ENCODE measurements at places on chromosomes 4 and X.

- H3K4me3 ChIP-seq: no peak overlapping the region
- no peaks in the 10 kb centered on the region for H3K27me3 ChIP-seq
- H3K27ac ChIP-seq: no peak overlapping the region
- no peak for DNase-seq
Observed at GRCh38 chr4:182085051-182085480, 158.1 kb upstream of the TENM3 start.

GRCh38 chr4:101019941-101020401 is 327.4 kb downstream of the PPP3CA start:
- H3K4me1 ChIP-seq: peaks cover 62% of the 10 kb centered on the region
- peak overlapping the region; percentile 95 for H3K27ac ChIP-seq
- peaks cover 23% of the 10 kb centered on the region for H3K36me3 ChIP-seq
- no peaks in the 10 kb centered on the region for H3K27me3 ChIP-seq
- peak; percentile 40 for DNase-seq

DNA sequence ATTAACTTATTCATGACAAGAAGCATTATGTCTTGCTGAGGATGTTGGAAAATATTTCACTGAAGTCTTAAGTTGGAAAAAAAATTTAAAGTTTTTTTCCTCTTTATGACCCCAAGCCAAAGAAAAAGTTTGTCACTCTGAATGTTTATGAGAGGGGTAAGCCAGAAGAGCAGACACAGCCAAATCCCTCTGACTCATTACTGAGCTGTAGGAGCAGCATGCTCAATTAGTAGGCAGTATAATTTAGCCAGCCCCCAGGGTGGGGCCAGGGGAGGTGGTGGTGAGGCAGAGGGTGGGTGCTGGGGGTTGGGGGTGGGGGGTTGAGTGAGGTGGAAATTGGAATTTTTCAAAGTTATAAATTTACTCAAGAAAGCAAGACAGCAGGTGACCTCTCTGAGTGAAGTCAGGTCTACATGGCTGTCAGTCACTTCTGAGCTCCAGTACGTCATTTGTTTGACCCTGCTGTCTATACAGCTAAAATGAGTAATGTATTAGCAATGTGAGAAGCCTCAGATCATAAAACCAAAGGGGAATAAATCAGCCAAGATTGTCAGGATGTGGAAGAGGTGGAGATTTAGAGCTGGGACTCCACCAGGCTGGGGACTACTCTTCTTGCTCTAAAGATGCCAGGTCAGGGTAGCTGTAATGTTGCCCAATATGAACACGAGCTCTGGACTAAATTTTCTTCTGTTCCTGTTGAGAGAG is 98.8 kb upstream of the NDP start:
- H3K36me3 ChIP-seq: no peaks in the 10 kb centered on the region
- DNase-seq: no peak
- no peaks in the 10 kb centered on the region for H3K27me3 ChIP-seq
- peaks cover 1% of the 10 kb centered on the region for H3K4me1 ChIP-seq

GRCh38 chrX:140764401-140764919 is 54.9 kb downstream of the LINC00632 start:
- peak overlapping the region; percentile 54 for H3K4me3 ChIP-seq
- H3K36me3 ChIP-seq: no peaks in the 10 kb centered on the region
- no peak overlapping the region for H3K27ac ChIP-seq
- peaks cover 15% of the 10 kb centered on the region for H3K27me3 ChIP-seq
- peak; percentile 3 for DNase-seq

- no peaks in the 10 kb centered on the region for H3K36me3 ChIP-seq
- no peak overlapping the region for H3K4me3 ChIP-seq
- peaks cover 15% of the 10 kb centered on the region for H3K27me3 ChIP-seq
Observed at GRCh38 chrX:149819371-149819770, 37.6 kb downstream of the MAGEA9 start.

- no peaks in the 10 kb centered on the region for H3K4me1 ChIP-seq
- no peak for DNase-seq
Observed at GRCh38 chr4:122300776-122301175, 78.0 kb upstream of the ADAD1 start.

DNA sequence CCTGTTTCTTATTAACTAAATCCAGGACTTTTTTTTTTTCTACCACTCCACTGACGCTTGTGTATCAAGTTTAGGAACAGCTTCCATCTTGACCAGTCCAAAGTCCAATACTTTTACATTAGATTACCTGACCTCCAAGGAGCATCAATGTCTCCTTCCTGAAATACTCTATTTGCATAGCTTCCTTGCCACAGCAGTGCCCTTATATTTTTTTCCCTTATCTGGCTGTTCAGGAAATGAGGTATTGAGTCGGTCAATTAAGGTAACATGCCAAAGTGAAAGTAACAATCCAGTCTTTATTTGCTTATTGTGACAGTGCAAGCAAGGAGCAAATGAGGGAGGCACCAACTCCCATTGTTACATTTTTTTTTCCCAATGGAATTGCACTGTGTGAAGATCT is 730.8 kb upstream of the NDST4 start:
- H3K27me3 ChIP-seq: no peaks in the 10 kb centered on the region
- no peak overlapping the region for H3K4me3 ChIP-seq
- no peak overlapping the region for H3K27ac ChIP-seq
- no peak for DNase-seq
- no peaks in the 10 kb centered on the region for H3K36me3 ChIP-seq

DNA sequence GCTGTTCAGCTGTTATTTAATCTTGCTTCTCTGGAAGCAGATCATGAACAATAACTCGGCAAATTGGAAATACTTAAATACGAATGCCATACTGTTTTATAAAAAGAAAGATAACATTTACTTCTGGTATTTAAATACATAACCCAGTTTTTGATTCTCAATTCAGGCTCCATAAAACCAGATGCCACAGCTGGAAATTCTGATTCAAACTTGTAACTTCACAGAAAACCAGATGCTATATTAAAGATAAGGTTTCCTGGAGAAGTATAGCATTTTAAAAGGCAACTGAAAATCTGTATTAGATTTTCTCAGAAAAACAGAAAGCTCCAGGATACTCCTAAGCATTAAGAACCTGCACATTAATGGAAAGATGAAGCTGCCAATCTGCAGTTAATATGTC is 40.2 kb downstream of the STX18 start:
- H3K36me3 ChIP-seq: no peaks in the 10 kb centered on the region
- peaks cover 9% of the 10 kb centered on the region for H3K4me1 ChIP-seq
- no peak overlapping the region for H3K4me3 ChIP-seq
- DNase-seq: no peak
- no peaks in the 10 kb centered on the region for H3K27me3 ChIP-seq
- no peak overlapping the region for H3K27ac ChIP-seq

DNA sequence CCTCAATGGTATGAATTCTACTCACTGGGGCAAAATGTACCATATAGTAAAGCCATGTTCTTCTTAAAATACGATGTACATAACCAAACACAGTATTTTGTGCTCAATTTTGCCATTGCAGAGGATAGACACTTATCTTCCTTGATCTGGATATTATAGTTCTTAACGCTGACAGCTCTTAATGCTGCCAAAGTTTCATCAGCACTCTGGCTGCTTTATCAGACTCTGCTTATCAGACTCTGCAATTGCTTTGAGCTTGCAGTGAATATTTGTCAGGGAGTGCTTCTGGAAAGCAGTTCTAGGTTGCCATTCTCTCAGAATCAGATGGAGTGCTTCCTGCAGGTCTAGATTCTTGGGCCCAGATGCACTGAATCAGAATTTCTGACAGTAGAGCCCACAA is 863.1 kb downstream of the CCSER1 start:
- no peaks in the 10 kb centered on the region for H3K36me3 ChIP-seq
- no peaks in the 10 kb centered on the region for H3K27me3 ChIP-seq
- H3K27ac ChIP-seq: no peak overlapping the region
- no peak overlapping the region for H3K4me3 ChIP-seq
- no peaks in the 10 kb centered on the region for H3K4me1 ChIP-seq

- H3K36me3 ChIP-seq: no peaks in the 10 kb centered on the region
- no peak overlapping the region for H3K4me3 ChIP-seq
Observed at GRCh38 chr4:81620442-81620841, 148.7 kb upstream of the RASGEF1B start.

DNA sequence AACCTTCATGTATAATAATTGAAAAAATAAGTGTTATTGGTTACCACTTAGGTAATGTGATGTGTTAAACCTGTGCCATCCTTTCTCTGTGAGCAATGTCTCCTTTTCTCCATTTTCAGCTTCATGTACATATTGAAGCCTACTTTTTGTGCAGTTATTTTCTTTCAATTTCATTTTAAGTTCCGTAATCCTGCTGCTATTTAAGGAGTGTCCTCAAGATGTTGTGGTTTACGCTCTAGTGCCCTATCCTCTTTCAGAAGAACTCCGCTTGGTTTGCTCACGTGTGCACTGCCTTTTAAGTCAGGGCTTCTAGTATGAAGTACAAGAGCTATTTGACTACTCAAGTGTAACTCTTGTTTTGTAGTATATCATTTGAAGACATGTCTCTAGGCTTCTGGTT is 2253.2 kb upstream of the TENM3 start:
- H3K4me3 ChIP-seq: no peak overlapping the region
- H3K36me3 ChIP-seq: no peaks in the 10 kb centered on the region
- H3K27ac ChIP-seq: no peak overlapping the region
- no peaks in the 10 kb centered on the region for H3K27me3 ChIP-seq
- no peak for DNase-seq
- H3K4me1 ChIP-seq: no peaks in the 10 kb centered on the region

- DNase-seq: no peak
- H3K4me1 ChIP-seq: no peaks in the 10 kb centered on the region
- H3K36me3 ChIP-seq: no peaks in the 10 kb centered on the region
- H3K27ac ChIP-seq: no peak overlapping the region
Observed at GRCh38 chr4:1600211-1600780, 83.8 kb downstream of the FAM53A start.

GRCh38 chrX:65035446-65035770 is 59.2 kb upstream of the ZC4H2 start:
- H3K4me3 ChIP-seq: peak overlapping the region; percentile 94
- no peak for DNase-seq
- no peaks in the 10 kb centered on the region for H3K27me3 ChIP-seq
- peak overlapping the region; percentile 93 for H3K27ac ChIP-seq
- H3K36me3 ChIP-seq: no peaks in the 10 kb centered on the region

DNA sequence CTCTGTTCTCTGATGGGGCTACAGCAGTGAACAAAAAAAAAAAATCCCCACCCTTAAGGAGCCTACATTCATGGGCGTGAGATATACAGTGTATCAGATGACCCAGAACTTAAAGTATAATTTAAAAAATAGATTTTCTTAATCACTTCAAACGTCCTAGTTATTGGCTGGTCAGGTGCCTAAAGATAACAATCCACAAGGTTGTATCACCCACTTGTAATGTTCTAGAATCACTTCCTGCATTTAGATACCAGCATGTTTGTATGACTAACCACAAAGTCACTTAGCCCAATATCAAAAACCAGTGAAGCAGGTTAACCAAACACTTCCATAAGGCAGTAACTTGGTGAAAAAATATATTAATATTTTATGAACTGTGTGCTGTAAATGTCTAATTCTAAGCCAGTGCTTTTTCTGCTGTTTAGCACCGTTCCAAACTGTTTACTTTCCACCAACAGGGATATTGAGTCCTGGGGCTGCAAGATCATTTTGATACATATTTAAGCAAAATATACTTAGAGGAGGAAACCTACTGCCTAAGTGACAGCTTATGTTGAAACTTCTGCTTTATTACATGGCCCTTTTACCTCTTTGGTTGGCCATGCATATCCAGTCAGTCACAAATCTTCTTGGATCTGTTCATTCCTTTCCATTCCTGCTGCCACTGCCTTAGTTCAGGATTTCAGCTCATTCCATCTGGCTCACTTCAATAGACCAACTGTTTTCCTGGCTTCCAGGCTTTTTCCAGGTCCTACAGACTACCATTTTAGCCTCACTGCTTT is 43.3 kb downstream of the CD40LG start:
- H3K4me1 ChIP-seq: peaks cover 63% of the 10 kb centered on the region
- DNase-seq: no peak
- no peaks in the 10 kb centered on the region for H3K27me3 ChIP-seq
- peak overlapping the region; percentile 67 for H3K4me3 ChIP-seq

GRCh38 chr4:84691170-84691691 is 108.3 kb downstream of the CDS1 start:
- no peak for DNase-seq
- no peak overlapping the region for H3K4me3 ChIP-seq
- no peaks in the 10 kb centered on the region for H3K4me1 ChIP-seq
- H3K27me3 ChIP-seq: no peaks in the 10 kb centered on the region
- no peak overlapping the region for H3K27ac ChIP-seq

DNA sequence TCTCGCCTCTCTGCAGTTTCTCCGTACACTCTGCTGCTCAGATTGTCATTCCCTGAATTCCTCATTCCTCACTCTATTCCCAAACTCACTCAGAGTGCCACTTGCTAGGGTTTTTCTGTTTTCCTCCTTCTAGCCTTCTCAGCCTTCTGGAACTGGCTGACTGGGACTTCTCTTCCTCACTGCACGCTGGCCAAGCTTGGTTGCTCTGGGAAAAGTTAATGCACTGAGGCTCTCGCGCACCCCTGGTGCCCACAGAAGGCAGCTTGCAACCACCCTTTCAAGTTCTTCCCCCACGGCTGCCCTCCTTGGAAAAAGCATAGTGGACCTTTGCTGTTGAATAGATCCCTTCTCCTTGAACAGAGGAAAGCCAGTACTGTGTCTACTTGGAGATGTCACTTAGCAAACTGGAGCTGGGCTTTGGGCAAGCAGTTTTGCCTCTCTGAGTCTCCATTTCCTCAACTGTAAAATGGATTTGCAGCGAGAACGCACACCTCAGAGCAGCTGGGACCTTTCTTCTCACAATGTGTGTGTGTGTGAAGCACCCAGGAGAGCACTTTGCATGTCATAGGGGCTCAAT is 6.0 kb upstream of the CCKAR start:
- H3K4me1 ChIP-seq: no peaks in the 10 kb centered on the region
- H3K4me3 ChIP-seq: no peak overlapping the region
- no peaks in the 10 kb centered on the region for H3K27me3 ChIP-seq
- DNase-seq: no peak
- H3K36me3 ChIP-seq: no peaks in the 10 kb centered on the region

- DNase-seq: no peak
- H3K27me3 ChIP-seq: no peaks in the 10 kb centered on the region
- H3K27ac ChIP-seq: no peak overlapping the region
- peaks cover 42% of the 10 kb centered on the region for H3K36me3 ChIP-seq
- no peak overlapping the region for H3K4me3 ChIP-seq
Observed at GRCh38 chr4:36165631-36166005, 78.7 kb downstream of the ARAP2 start.

DNA sequence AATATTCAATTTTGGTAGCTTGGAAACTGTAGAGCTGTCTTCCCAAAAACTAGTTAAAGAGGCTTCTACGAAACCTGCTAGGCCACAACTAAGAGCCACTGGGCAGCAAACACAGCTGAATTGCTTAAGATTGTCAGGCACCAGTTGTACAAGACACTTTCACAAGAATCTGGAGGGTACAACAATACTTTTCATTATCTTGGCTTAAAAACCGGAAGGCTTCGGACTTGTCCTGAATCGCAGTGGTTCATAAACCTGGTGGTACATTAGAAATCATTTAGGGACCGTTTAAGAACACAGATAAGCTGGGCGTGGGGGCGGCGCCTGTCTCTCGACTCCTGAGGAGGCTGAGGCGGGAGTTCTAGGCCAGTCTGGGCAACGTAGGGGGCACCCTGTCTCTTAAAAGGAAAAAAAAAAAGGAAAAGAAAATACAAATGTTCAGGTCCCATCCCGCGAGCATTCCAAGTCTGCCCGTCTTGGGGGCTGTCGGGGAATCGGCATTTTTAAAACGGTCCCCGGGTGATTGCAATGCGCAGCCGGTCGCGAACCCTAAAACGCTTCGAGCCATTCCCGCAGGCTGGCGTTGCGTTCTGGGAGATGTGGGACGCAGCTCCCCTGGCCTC is 763 bp downstream of the PYURF start:
- peak overlapping the region; percentile 97 for H3K4me3 ChIP-seq
- peaks cover 12% of the 10 kb centered on the region for H3K36me3 ChIP-seq
- peak overlapping the region; percentile 92 for H3K27ac ChIP-seq
- H3K27me3 ChIP-seq: no peaks in the 10 kb centered on the region
- H3K4me1 ChIP-seq: peaks cover 37% of the 10 kb centered on the region
